Activated naive CD4-positive, alpha-beta T cell treated with Interleukin-2 at 50 U/mL for 16 hours (primary cell): ENCODE measurements at places on chromosomes 4 and X.

- DNase-seq: no peak
Observed at GRCh38 chrX:44891642-44892041, 18.7 kb downstream of the KDM6A start.

DNA sequence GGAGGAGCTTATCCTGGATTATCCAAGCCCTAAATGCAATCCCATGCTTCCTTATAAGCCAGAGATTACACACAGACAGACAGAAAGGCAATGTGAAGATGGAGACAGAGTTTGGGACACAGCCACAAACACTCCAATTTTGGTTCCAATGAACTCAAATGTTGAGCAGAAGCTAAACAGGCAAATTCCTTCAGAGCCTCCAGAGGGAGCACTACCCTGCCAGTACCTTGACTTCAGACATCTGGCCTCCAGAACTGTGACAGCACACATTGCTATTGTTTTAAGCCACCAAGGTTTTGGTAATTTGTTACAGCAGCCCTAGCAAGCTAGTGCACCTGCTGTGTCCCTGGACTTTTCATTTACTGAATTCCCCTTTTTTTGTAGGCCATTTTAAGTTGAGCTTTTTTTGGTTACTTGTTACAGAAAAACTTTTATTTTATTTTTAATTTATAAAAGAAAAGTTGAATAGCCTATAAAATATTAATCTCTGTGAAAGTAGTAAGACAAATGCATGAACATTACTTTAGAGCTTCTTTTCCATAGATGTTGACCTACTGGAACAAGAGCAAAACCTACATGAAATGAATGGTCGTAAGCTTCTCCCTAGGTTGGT lies 33.4 kb upstream of the SRD5A3 start:
- DNase-seq: peak; percentile 32

GRCh38 chr4:173855015-173855414 lies 325.0 kb upstream of the HAND2 start:
- no peak for DNase-seq

- DNase-seq: no peak
Observed at GRCh38 chr4:169099771-169100180, 89.7 kb upstream of the CBR4 start.

GRCh38 chr4:120508036-120508435 lies 414.5 kb downstream of the PRDM5 start:
- no peak for DNase-seq

DNA sequence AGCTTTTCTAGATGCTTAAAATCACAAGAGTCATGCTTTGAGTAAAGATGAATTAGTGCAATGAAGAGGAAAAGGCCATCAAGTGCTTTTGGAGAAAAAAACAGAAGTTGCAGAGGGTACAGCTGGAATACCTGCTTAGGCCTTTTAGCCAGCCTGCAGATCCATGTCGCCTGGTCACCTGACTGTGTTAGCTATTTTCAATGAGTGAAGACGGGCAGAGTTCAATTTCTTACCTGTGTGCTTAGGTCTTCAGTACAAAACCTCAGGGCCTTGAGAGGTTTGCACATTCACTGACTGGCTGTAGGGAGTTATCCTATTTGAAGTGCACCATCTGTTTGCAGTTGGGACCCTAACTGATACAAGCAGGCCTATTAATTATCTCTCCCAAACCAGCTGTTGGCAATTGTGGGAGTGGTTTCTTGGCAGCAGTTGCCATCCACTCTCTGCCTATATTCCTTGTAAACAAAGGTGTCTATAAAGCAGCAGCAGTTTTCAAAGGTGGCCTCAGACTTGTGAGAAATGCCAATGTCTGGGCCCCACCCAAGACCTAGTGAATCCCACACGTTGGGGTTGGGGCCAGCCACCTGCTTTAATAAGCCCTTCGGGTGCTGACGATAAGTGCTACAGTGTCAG lies 16.3 kb upstream of the FAT1 start:
- DNase-seq: no peak
